ENCODE measurements at places on chromosomes 3 and 15. TPM values are rescaled to one million over a fixed set of nuclear protein-coding genes. Genes with fewer than 3 reads are reported as not detected.

DNA sequence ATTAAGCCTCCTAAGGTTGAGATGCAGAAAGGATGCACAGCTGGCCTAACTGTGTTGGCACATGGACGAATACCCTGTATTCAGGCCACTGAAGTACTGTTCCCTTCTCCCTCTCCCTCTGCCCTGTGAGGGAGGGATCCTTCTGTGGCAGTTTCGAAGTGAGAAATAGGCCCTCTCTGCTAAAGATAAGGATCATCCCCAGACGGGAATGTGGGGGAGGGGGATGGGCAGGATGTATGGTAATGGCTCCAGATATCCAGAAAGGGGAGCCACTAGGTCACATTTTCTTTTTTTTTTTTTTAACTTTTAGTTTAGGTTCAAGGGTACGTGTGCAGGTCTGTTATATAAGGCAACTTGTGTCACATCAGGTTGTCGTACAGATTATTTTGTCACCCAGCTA is 463.1 kb downstream of the TBL1XR1 start:
- DNase-seq, result no peak

GRCh38 chr3:195285372-195285771 is 14.4 kb upstream of the XXYLT1 start:
- DNase-seq, result no peak

DNA sequence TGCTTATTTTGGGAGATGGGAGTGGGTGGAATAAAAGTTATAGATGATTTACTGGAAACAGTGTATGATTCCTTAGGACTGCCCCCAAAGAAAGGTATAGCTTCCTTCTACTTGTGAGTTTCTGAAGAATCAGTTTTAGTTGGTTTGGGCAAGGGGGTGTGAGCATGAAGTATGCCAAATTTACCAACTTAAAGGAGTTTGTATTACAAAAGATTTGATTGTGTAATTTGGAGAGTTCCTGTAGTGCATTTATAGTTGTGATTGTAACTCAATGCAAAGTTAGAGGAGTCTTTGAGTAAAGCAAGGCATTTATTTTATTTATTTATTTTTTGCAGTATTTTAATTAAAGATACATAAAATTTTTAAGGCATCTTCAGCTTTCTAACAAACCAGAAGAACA is 42.8 kb downstream of the TSC22D2 start:
- DNase-seq, result no peak

DNA sequence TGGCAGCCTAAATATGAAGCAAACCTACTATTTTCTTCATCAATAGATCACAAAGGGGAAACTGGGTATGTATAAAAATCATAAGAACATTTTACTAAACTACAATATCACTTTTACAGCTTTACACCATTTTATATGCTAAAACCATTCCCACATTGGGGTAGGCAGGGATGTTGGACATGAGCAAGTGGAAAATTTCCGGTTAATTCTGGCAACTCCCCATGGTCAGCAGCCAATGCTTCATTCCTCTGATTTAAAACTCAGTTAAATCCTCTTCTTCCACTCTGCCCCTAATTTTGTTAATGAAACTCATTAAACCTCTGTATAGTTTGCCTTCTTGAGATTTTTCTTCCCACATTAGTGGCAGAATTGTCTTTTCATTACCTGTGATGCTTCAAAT is 552.5 kb upstream of the NECTIN3 start:
- DNase-seq, result no peak

DNA sequence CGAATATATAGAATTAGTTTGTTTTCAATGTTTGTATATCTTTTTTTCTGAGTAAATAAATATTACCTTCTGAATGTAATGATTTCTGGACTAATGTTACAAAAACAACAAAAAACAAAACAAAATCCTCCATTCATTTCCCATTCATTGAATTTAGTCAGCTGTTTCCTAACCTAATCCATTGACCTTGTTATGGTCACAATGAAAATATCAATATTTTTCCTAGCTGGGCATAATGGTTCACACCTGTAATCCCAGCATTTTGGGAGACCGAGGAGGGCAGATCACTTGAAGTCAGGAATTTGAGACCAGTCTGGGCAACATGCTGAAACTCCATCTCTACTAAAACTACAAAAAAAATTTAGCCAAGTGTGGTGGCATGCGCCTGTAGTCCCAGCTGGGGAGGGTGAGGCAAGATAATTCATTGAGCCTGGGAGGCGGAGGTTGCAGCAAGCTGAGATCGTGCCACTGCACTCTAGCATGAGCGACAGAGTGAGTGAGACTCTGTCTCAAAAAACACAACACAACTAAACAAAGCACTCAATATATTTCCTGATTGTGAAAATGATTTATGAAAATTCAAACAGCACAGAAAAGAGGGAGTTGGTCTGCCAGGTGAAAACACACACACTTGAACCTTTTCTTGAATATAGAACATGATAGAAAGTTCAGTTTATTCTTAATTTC is 23.0 kb upstream of the PLSCR4 start:
- no peak for DNase-seq

CTNNB1 gene
- total RNA-seq, result 411 TPM

DNA sequence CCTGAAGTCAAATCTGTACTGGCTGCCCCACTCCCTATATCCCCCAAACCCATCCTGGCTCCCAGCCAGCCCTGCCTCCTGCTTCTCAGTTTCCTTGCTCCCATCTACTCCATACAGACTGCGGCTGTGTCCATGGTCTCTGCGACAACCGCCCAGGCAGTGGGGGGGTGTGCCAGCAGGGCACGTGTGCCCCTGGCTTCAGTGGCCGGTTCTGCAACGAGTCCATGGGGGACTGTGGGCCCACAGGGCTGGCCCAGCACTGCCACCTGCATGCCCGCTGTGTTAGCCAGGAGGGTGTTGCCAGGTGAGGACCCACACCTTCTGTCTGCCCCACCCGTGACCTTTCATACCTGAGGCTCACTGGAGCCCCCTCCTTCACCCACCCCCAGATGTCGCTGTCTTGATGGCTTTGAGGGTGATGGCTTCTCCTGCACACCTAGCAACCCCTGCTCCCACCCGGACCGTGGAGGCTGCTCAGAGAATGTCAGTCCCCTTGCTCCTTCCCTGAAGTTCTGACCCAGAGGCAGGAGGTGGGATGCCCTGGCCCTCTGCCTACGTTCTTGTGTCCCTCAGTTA is 14.7 kb downstream of the STAB1 start:
- no peak for DNase-seq

GRCh38 chr3:158420654-158421396 is 150.2 kb upstream of the MLF1 start:
- no peak for DNase-seq

GRCh38 chr15:74264081-74264501 is 28.0 kb downstream of the CCDC33 start:
- DNase-seq, result no peak

ACAN gene
- 12.1 TPM for total RNA-seq

AMIGO3 gene
- total RNA-seq, result not detected
